ENCODE measurements at places on chromosomes 7 and 10.

- DNase-seq = no peak
Observed at GRCh38 chr7:104985259-104985617, 28.8 kb upstream of the KMT2E start.

GRCh38 chr7:35253710-35254495, at the start of gene TBX20:
Gene TBX20 (minus strand): TSS chr7:35254100. CDS start chr7:35253620, 480 bp downstream.
- DNase-seq = no peak

DNA sequence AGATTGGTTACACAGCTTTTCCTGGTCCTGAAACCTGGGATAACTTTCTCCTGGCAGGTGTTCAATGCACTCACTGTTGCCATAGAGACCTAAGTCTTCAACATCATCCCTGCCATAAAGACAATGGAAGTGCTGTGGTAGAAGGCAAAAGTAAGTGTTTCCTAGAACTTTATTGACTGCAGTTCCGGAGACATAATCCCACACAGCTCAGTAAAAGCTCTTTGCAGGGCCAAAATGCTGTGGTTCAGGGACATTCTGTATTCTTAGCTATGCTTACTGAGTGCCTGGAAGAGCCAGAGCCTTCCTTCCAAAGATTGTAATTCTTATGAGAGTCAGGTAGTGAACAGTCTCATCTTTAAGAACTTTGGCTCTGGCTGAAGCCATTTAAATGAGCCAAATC, 5.3 kb downstream of the WIPF3 start:
- DNase-seq = no peak

- no peak for DNase-seq
Observed at GRCh38 chr7:71461572-71461971, 329.6 kb downstream of the GALNT17 start.

DNA sequence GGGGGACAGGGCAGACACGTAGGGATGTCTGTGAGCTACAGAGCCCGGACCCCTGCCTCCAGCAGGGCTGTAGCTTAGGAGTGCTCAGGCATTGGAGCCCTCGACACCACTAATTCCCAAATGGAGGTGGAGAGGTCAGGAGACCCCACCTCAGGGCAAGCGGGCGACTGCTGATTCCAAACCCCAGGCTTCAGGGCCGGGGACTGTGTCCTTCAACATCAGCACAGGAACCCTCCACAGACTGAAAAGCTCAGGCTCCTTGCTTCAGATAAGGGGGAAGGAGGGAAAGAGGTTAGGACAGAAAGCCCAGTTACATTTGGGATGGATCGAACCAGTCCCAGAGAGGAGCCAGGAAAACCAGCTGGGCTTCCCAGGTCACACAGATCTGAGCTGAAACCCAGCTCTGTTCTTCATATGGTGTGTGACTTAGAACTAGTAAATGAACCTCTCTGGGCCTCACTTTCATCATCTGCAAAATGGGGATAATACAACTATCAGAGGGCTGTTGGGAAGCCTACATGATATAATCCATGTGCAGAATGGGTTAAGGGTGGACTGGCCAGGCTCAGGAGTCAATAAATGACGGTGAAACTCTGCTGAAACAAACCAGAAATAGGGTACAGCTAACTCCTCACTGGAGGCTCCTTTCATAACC, 16.7 kb downstream of the POLL start:
- DNase-seq = no peak

- no peak for DNase-seq
Observed at GRCh38 chr10:60099998-60100747, 193.8 kb upstream of the CCDC6 start.

GRCh38 chr10:133458021-133458709, 4.4 kb downstream of the SCART1 start:
- DNase-seq = no peak

DNA sequence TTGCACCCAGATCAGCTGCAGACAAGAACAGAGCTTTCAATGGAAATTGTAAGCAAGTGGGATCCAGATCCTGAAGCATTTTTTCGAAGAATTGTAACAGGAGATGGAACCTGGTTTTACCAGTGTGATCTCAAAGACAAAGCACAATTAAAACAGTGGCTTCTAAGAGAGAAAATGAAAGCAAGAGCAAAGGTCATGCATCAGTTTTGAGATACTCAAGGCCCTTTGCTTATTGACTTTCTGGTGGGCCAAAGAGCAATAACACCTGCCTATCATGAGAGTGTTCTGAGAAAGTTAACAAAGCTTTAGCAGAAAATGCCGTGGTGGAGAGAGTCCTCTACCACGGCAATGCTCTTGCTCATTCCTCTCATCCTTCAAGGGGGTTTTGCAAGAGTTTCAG, 194.8 kb downstream of the TMEM178B start:
- DNase-seq = no peak

GRCh38 chr7:57415326-57415725, 34.7 kb upstream of the ZNF716 start:
- DNase-seq = no peak

GRCh38 chr10:48549236-48549635, 55.6 kb downstream of the ARHGAP22 start:
- no peak for DNase-seq

- DNase-seq = no peak
Observed at GRCh38 chr7:124701955-124702354, 63.6 kb downstream of the GPR37 start.

GRCh38 chr10:56123247-56123646, 237.8 kb downstream of the ZWINT start:
- no peak for DNase-seq

- DNase-seq = no peak
Observed at GRCh38 chr10:45155784-45156183, 155.1 kb downstream of the ZNF22 start.

DNA sequence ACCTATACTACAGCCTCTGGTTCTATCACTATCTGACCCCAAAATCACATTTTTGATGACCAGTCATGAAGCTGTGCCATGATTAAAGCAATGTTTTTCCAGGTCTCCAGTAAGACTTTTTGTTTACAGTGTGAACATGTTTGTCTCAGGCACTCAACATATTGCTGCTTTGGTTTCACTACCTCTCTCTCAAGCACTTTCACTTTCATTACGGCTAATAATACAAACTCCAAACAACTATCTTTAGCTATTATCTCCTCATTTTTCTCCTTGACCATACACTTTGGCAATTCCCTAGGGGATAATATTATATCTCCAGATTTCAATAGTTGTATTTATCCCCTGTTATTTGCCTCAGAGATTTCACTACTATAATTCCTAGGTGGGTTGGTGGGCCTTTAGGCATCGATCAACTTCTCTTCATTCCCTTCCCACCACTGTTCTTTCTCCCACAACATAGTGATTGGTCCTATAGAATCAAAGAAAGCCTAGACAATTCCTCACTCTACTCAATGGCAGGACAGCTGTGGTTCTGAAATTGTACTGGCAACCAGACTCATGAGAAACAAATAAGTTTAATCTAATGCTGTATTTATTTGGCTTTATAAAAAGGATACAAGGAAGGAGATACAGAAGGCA, 261.4 kb upstream of the ZWINT start:
- no peak for DNase-seq

GRCh38 chr10:34200355-34200901, 614.7 kb downstream of the PARD3 start:
- DNase-seq = no peak

DNA sequence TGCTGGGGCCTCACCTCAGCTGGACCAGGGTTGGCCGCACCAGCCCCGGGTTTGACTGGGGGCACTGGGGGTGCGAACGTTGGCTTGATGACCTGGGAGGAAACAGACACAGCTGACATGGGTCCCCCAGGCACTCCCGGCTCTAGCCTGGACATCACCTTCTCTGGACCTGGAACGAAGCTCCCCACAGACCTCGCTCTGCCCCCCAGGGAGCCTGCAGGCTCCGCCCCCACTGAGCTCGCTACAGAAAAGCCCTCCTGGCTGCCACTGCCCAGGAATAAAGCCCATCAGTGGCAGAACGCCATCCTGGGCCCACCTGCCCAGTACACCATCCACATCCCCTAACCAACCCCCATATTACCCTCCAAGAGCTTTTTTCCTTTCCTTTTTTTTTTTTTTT, 13.0 kb downstream of the ADAM8 start:
- no peak for DNase-seq

GRCh38 chr7:96558093-96558492, 151.6 kb downstream of the SEM1 start:
- no peak for DNase-seq

DNA sequence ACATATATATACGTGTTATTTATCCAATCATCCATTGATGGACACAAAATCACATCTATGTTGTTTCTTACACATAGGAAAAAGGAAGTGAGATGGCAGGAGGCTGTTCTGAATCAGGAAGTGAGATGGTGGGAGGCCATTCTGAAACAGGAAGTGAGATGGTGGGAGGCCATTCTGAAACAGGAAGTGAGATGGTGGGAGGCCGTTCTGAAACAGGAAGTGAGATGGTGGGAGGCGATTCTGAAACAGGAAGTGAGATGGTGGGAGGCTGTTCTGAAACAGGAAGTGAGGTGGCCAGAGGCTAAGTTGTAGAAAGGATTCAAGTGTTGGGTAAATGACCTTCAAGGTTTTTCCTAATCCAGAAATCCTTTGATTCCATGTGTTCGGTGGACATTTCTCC, 921.5 kb downstream of the TYW1 start:
- no peak for DNase-seq

DNA sequence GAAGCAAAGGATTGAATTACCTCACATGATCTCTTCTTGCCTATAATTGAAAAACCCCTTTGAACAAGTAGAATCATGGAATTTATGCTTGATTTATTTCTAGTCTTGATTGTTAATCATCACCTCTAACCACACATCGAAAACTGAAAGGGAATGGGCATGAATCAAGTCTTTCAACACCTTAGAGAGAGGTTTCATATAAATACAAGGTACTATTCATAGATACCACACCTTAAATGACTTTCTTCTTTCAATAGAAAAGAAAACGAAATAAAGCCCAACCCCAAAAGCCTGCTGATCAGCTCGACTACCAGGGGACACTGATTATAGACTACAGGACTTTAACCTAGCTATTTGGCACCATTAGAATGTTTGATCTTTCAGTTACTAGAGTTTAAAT, 128.6 kb upstream of the PTPRZ1 start:
- no peak for DNase-seq

GRCh38 chr10:7243139-7243538, 167.7 kb downstream of the SFMBT2 start:
- no peak for DNase-seq

DNA sequence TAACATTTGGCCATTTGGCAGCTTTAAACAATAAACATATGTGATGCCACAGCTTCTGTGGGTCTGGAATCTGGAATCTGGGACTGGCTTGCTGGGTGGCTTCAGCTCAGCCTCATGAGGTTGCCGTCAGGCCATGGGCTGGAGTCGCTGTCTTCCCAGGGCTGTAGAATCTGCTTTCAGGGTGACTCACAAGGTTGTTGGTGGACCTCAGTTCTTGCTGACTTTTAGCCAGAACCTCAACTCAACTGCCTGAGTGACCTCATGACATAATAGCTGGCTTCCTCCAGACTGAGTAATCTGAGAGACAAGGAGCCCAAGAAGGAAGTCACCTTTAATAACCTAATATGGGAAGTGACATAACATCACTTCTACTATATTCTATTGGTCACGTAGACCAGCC, 44.6 kb upstream of the TSPAN13 start:
- DNase-seq = no peak

- DNase-seq = no peak
Observed at GRCh38 chr7:5557920-5558401, 134.3 kb upstream of the TNRC18 start.

GRCh38 chr10:11824825-11825224, 1.7 kb downstream of the PROSER2 start:
- no peak for DNase-seq

DNA sequence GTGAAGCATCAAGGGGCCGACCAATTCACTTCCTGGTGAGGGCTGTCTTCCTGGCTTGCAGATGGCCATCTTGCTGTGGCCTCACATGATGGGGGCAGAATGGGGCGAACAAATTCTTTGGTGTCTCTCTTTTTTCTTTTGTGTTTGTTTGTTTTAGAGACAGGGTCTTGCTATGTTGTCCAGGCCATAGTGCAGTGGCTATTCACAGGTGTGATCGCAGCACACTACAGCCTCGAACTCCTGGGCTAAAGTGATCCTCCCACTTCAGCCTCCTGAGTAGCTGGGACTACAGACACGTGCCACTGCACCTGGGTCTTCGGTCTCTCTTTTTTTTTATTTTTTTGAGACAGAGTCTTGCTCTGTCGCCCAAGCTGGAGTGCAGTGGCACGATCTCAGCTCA, 20.1 kb downstream of the NOLC1 start:
- no peak for DNase-seq

- no peak for DNase-seq
Observed at GRCh38 chr7:17535776-17536175, 237.3 kb downstream of the AHR start.

- no peak for DNase-seq
Observed at GRCh38 chr10:83212632-83213334, 926.5 kb upstream of the GHITM start.

GRCh38 chr10:27242951-27243551, 2.5 kb upstream of the ACBD5 start:
- no peak for DNase-seq

DNA sequence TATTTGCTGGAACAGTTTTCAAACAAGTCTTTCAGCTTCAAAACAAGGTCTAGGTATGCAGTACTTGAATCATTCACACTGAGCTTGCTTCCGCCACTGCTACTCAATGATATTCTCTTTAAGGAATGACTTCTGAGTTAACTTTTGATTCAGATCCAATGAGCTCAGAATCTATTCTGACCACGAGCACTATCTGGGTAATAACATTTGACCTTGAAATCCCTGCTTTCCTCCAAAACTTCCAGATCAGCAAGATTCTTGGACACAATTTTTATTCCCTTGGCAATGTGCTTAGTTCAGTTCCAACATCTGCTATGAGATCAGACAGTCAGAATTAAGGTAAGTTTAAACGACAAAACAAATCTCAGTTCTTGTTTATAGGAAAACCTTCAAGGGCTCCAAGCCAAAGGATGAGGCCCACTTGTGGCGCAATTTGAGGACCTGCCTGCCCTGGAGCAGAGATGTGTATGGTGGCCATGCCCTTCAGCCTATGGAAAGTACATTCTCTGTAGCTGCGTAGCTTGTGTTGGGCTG, 87.2 kb downstream of the RNF216 start:
- no peak for DNase-seq

- DNase-seq = no peak
Observed at GRCh38 chr10:35640474-35640873, 1.6 kb downstream of the FZD8 start.

- no peak for DNase-seq
Observed at GRCh38 chr10:78109210-78109609, 75.5 kb downstream of the RPS24 start.

DNA sequence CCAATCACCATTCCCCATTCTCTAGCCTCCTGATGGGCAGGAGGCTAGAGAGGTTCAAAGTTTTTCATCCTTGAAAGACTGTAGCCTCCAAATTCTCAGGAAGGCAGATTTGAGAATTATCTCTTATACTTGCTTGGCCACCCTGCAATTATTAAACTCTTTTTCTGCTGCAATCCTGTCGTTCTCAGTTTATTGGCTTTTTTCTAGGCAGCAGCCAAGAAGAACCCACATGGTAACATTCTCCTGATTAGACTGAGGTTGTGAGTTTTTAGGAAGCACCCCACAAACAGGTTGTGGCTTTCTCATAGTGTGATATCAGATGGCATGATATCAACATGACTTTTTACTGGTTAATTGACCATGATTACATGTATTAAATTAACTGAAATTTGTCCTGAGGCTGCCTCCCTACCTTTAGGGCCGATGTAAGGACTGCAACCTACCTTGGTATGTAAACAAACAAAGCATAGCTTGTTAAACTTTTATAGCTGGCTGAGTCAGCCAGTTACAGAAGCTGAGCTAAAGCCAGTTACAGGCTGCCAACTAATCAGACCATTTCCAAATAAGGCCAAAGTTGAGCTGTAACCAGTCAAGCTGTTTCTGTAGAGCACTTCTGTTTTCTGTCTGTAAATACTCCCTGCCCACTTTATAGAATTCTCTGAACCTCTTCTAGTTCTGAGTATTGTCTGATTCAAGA, 3.2 kb upstream of the ZNF248 start:
- DNase-seq = no peak

All from cortex of kidney (tissue), 1 donor.